ENCODE measurements at places on chromosomes 1 and 21.
A peak's percentile ranks its signal among the peaks of the same experiment; 100 is the strongest.

- no peak overlapping the region for H3K4me3 ChIP-seq
- DNase-seq: no peak
- no peaks in the 10 kb centered on the region for H3K4me1 ChIP-seq
- H3K27ac ChIP-seq: no peak overlapping the region
- H3K36me3 ChIP-seq: no peaks in the 10 kb centered on the region
These were observed 14.5 kb downstream of the VAV3 start for GRCh38 chr1:107950464-107950863.

- no peaks in the 10 kb centered on the region for H3K36me3 ChIP-seq
- no peaks in the 10 kb centered on the region for H3K27me3 ChIP-seq
- no peaks in the 10 kb centered on the region for H3K4me1 ChIP-seq
- no peak for DNase-seq
- no peak overlapping the region for H3K27ac ChIP-seq
These were observed 170.6 kb downstream of the NPHP4 start for GRCh38 chr1:5821540-5822176.

GRCh38 chr1:247337961-247338360 lies 6.3 kb upstream of the ZNF496 start:
- peaks cover 4% of the 10 kb centered on the region for H3K4me1 ChIP-seq
- H3K27me3 ChIP-seq: no peaks in the 10 kb centered on the region
- H3K4me3 ChIP-seq: no peak overlapping the region
- no peaks in the 10 kb centered on the region for H3K36me3 ChIP-seq

DNA sequence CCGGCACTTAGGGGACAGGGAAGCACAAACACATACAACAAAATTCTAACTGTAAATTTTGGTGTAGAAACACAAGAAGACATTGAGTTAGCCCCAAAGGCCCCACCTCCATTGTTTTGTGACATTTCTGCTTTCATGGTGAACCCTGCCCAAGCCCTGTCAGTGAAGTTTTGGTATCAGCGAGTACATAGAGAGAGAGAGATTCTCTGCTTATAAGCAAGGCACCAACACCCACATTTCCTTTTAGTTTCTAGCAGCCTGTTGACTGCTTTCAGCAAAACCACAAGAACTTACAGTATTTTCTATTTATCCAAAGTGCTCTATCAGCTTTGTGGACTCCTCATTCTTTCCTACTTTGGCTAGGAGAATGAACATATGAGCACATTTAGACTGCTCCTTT lies 24.0 kb downstream of the ZNF124 start:
- H3K27ac ChIP-seq: no peak overlapping the region
- no peaks in the 10 kb centered on the region for H3K27me3 ChIP-seq
- H3K4me1 ChIP-seq: no peaks in the 10 kb centered on the region
- DNase-seq: no peak

DNA sequence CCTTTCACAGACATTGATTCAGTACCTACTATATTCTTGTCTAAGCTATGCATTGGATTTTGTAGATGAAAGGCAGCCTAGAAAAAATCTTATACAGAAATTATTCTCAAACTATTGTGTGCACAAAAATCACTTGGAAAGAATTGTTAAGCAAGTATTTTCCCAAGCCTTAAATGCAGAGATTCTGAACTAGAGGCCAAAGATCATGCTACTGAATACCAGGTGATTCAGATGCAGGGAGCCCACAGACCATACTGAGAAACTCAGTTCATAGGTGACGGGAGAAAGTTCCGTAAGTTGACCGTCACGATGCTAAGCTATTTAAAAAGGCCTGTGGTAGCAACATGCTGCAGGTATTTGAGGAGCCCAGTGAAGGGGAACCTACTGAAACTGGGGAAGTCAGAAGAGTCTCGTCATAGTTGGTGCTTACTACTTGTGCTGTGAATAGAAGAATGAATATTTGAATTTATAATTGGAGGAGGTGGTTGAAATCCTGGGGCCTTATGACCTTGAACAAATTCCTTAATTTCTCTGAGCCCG lies 150.8 kb downstream of the NFIA start:
- DNase-seq: no peak
- H3K27me3 ChIP-seq: no peaks in the 10 kb centered on the region
- no peak overlapping the region for H3K4me3 ChIP-seq
- peak overlapping the region; percentile 27 for H3K27ac ChIP-seq
- H3K4me1 ChIP-seq: peaks cover 43% of the 10 kb centered on the region

GRCh38 chr1:239912471-239912870 lies 179.2 kb upstream of the FMN2 start:
- no peak overlapping the region for H3K4me3 ChIP-seq
- H3K27me3 ChIP-seq: no peaks in the 10 kb centered on the region
- H3K27ac ChIP-seq: no peak overlapping the region

DNA sequence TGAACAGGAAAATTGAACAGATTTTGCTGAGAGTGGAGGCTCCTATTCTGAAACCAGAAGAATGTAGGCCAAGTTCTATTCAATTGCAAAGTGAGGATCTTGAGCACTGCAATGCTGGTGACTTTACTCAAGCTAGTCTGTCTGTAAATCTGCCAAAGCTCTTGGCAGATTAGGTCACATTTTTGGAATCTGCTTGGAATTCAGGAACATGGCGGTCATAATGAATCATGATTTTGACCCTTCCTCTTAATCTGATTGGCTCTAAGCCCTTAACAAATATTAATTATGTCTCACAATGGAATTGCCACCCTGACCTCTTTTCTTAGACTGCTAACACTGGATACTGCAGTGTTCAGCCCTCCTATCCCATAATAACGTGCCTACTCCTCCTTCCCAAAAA lies 7.2 kb upstream of the GNG12 start:
- peaks cover 69% of the 10 kb centered on the region for H3K4me1 ChIP-seq
- no peak for DNase-seq
- H3K27me3 ChIP-seq: no peaks in the 10 kb centered on the region
- H3K27ac ChIP-seq: peak overlapping the region; percentile 74

- H3K27ac ChIP-seq: no peak overlapping the region
- DNase-seq: no peak
- no peak overlapping the region for H3K4me3 ChIP-seq
These were observed 10.5 kb upstream of the PKP1 start for GRCh38 chr1:201272799-201273198.

GRCh38 chr1:220711056-220711809 lies 21.1 kb downstream of the C1orf115 start:
- H3K4me3 ChIP-seq: no peak overlapping the region
- no peaks in the 10 kb centered on the region for H3K36me3 ChIP-seq
- no peaks in the 10 kb centered on the region for H3K4me1 ChIP-seq
- DNase-seq: no peak
- H3K27me3 ChIP-seq: no peaks in the 10 kb centered on the region

GRCh38 chr1:5998051-5998905 lies 6.1 kb upstream of the NPHP4 start:
- no peak for DNase-seq
- no peak overlapping the region for H3K4me3 ChIP-seq
- no peak overlapping the region for H3K27ac ChIP-seq
- H3K4me1 ChIP-seq: peaks cover 10% of the 10 kb centered on the region
- H3K27me3 ChIP-seq: no peaks in the 10 kb centered on the region

DNA sequence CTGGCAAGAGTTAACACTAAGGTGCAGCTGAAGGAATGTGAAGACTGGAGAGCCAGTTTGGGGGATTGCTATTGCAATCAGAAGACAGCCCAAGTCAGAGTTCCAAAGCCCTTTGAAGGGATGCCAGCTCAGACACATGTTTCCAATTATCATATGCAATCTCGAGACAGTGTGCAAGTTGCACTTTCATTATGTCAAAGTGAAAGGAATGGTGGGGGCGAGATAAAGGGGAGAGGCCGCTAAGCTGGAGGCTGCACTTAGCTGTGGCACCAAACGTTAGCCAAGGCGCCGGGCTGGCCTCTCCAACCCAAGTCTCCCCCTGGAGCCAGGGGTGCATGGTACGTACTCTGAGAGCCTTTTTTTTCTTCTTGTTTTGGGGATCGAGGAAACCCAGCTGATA lies 58.0 kb downstream of the NGF start:
- H3K4me3 ChIP-seq: no peak overlapping the region
- DNase-seq: no peak
- no peaks in the 10 kb centered on the region for H3K36me3 ChIP-seq
- H3K4me1 ChIP-seq: peaks cover 33% of the 10 kb centered on the region
- no peak overlapping the region for H3K27ac ChIP-seq

DNA sequence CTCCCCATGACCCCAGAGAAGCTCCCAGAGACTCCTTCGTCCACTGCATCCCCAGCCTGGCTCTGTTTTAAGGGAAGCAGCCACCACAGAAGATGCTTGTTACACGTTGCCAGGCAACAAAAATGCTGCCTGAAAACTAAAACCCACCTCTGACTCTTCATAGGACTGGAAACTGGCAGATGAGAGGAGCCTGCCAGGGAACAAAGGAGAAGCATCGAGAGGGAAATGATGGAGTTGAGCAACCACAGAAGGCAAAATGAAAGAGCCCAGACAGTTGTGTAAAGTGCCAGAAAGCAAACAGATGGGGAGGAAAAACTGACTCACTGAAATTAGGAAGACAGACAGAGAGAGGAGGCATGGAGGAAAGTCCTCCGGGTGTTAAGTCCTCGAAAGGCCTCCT lies 118.4 kb downstream of the KCNN3 start:
- H3K4me1 ChIP-seq: no peaks in the 10 kb centered on the region
- H3K27me3 ChIP-seq: no peaks in the 10 kb centered on the region
- DNase-seq: no peak

- DNase-seq: no peak
- no peak overlapping the region for H3K27ac ChIP-seq
- no peak overlapping the region for H3K4me3 ChIP-seq
- no peaks in the 10 kb centered on the region for H3K4me1 ChIP-seq
These were observed 13.5 kb downstream of the GSTM5 start for GRCh38 chr1:109725510-109725909.

DNA sequence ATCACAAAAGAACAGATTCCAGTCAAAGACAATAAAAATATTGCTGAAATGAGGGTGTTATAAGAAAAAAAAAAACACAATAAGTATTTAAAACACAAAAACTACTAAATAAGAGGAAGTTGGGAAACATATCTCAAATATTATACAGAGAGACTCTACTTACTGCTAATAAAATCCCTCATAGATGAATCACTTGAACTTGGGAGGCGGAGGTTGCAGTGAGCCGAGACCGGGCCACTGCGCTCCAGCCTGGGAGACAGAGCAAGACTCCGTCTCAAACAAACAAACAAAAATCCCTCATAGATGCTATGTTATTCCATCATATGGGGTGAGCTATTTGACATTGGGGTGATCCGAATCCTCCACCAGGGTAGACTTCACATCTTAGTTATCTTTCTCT lies 48.0 kb upstream of the ZNF281 start:
- H3K4me3 ChIP-seq: no peak overlapping the region
- H3K27me3 ChIP-seq: no peaks in the 10 kb centered on the region
- H3K27ac ChIP-seq: no peak overlapping the region
- no peak for DNase-seq
- no peaks in the 10 kb centered on the region for H3K4me1 ChIP-seq
- no peaks in the 10 kb centered on the region for H3K36me3 ChIP-seq

GRCh38 chr1:20248971-20249612 lies 41.6 kb upstream of the VWA5B1 start:
- no peaks in the 10 kb centered on the region for H3K4me1 ChIP-seq
- no peak for DNase-seq
- no peak overlapping the region for H3K4me3 ChIP-seq
- no peaks in the 10 kb centered on the region for H3K27me3 ChIP-seq
- no peak overlapping the region for H3K27ac ChIP-seq
- no peaks in the 10 kb centered on the region for H3K36me3 ChIP-seq

GRCh38 chr1:216144661-216145450 lies 278.4 kb downstream of the USH2A start:
- H3K4me3 ChIP-seq: no peak overlapping the region
- no peaks in the 10 kb centered on the region for H3K4me1 ChIP-seq
- no peak for DNase-seq
- H3K27ac ChIP-seq: no peak overlapping the region
- H3K36me3 ChIP-seq: no peaks in the 10 kb centered on the region

DNA sequence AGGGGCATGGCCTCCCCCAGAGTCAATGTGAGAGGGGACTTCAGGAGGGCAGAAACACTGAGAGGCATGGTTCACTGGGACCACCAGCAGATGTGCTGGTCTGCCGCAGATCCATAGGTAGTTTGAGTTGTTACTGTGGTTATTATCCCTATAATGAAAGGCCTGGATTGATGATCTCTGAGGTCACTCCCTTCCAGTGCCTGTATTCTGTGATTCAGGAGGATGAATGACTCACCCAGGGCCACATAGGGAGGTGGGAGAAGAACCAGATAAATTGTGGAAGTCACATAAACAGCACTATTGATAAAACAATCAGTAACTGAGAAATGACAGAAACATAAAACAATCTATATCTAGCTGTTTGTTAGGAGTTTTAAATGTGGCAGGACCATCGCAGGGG lies 22.7 kb upstream of the ACTL8 start:
- H3K36me3 ChIP-seq: no peaks in the 10 kb centered on the region
- H3K4me3 ChIP-seq: no peak overlapping the region
- no peak for DNase-seq
- H3K4me1 ChIP-seq: no peaks in the 10 kb centered on the region
- no peak overlapping the region for H3K27ac ChIP-seq

- H3K4me3 ChIP-seq: no peak overlapping the region
- no peak for DNase-seq
- peaks cover 4% of the 10 kb centered on the region for H3K4me1 ChIP-seq
- H3K27ac ChIP-seq: no peak overlapping the region
These were observed 58.6 kb downstream of the PBX1 start for GRCh38 chr1:164617377-164618201.

GRCh38 chr1:89125913-89126580 lies at the start of gene GBP2:
GBP2 (minus strand) TSS chr1:89126114; CDS start chr1:89121966, 4,148 bp downstream.
- peaks cover 31% of the 10 kb centered on the region for H3K4me1 ChIP-seq
- no peaks in the 10 kb centered on the region for H3K36me3 ChIP-seq
- peak within 1 kb of the TSS; percentile 71 for H3K4me3 ChIP-seq

- no peaks in the 10 kb centered on the region for H3K27me3 ChIP-seq
- H3K4me1 ChIP-seq: peaks cover 34% of the 10 kb centered on the region
- no peaks in the 10 kb centered on the region for H3K36me3 ChIP-seq
- no peak overlapping the region for H3K4me3 ChIP-seq
- H3K27ac ChIP-seq: no peak overlapping the region
These were observed 255.8 kb downstream of the RHOU start for GRCh38 chr1:228990906-228991569.

DNA sequence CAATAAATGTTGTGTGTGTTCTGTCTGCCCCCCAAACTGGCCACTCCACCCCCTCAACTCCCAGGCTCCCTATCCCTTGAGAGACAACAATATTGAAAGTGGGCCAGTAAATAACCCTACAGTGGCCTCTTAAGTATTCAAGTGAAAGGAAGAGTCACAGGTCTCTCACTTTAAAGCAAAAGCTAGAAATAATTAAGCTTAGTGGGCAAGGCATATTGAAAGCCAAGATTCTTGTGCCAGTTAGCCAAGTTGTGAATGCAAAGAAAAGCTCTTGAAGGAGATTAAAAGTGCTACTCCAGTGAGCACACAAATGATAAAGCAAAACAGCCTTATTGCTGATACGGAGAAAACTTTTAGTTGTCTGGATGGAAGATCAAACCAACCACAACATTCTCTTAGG lies 158.4 kb downstream of the GABPA start:
- no peaks in the 10 kb centered on the region for H3K4me1 ChIP-seq
- H3K27ac ChIP-seq: no peak overlapping the region
- no peaks in the 10 kb centered on the region for H3K27me3 ChIP-seq
- H3K4me3 ChIP-seq: no peak overlapping the region
